ENCODE measurements at places on chromosomes 11 and 22.

GRCh38 chr11:120129570-120129969, 8.3 kb downstream of the TRIM29 start:
- no peak for DNase-seq

GRCh38 chr11:132590554-132590953, 941.7 kb downstream of the OPCML start:
- no peak for DNase-seq

- no peak for DNase-seq
Observed at GRCh38 chr11:10267821-10268220, 26.2 kb downstream of the SBF2 start.

GRCh38 chr11:26844963-26845362, 123.1 kb upstream of the SLC5A12 start:
- no peak for DNase-seq

DNA sequence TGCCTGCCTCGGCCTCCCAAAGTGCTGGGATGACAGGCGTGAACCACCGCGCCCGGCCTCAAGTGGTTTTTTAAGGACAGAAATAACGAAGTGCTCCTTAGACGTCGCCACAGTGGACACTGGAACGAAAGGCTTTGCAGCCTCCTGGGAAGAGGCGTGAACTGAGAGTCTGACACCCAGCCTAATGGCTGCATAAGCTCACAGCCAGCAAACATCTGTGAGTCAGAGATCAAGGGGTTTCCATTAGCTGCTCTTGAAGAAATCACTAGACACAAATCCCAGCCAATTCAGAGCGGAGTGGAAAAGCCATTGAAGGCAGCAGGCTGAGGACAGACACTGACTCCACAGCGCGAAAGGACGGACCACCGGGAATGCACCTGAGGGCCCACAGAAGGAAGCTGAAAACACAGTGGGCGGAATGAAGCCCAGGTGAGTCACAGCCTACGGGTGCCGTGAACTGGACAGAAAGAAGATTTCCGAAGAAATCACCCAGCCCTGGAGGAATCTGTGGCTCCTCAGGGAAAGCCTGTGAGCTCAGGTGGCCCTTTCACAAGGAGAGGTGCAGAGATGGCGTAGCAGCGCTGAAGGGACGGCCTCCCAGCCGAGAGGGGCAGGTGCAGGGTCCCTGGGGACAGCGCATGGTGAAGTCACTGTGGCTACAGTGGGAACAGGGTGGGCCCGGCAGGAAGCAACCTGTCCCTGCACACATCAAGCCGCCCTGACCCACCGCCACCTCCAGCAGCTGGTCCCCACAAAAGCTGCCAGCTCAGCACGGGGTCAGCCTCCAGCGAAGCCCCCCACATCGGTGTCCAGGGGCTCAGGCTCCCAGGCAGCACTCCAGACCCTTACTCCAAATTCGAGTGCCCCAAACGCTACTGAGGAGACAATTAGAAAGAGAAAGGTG, 11.6 kb downstream of the LMNTD2 start:
- no peak for DNase-seq

DNA sequence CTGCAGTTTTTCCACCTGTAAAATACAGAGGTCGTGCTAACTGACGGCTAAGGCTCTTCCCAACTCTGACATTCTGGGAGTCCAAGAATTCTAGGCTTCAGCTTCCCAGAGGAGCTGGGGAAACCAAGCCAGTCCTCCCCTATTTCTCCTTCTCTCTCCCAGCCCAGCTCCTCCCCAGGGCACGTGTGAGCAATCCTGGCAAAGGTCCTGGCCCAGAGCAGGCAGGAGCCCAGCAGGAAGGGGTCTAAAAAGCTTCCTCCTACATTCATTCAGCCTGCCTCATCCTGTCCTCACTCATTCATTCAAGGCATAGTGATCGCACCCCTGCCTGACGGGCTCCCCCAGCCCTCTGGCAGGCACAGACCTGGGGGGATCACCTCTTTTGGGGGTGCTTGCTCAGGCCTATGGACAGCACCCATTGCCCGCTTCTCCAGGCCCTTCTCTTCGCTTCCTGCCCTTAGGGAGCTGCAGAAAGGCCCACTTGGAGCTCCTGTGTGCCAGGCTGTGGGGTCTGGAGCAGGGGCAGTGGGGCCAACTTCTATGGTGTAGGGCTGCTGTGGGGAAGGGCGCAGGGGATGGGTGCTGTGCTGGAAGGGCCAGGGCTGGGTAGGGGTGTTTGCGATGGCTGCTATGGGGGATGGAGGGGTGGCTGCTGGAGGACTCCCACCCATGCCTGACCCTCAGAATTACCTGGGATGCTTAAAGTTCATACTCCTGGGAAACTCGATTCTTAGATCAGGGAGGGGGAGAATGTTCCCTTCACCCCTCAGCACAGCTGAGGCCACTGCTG, 9.8 kb downstream of the KCNC1 start:
- no peak for DNase-seq

GRCh38 chr22:24386937-24387471, 40.4 kb upstream of the ADORA2A start:
- DNase-seq: no peak

GRCh38 chr11:103652013-103652412, 384.4 kb upstream of the DDI1 start:
- DNase-seq: no peak

GRCh38 chr22:44918925-44919392, 90.8 kb downstream of the PHF21B start:
- DNase-seq: no peak
